ENCODE measurements at places on chromosomes 12 and 14.
A peak's percentile ranks its signal among the peaks of the same experiment; 100 is the strongest.

GRCh38 chr14:31692376-31692781 is 131.2 kb downstream of the NUBPL start:
- DNase-seq, result no peak

DNA sequence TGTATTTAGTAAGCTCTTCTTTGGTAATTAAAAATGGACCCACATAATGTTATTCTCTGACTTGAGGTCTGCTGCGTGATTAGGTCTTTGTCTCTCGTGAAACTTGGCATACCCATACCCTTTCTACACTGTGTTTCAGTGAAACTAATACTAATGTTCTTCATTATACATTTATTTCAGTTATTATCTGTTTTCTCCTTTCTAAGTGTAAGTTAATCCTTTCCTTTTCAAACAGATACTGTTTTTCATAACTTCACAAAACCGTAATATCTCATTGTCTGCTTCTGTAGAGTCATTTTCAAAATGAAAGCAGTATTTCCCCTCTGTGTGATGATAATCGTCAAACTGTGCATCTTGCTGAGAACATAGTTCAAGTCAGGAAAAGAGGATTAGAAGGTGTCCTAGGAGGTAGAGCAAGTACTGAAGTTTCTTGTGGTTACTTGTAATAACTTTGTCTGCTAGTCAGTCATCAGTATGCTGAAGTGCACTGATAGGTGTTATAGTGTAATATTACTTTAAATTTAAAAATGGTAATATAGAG is 15.9 kb downstream of the PYROXD1 start:
- DNase-seq, result no peak

DNA sequence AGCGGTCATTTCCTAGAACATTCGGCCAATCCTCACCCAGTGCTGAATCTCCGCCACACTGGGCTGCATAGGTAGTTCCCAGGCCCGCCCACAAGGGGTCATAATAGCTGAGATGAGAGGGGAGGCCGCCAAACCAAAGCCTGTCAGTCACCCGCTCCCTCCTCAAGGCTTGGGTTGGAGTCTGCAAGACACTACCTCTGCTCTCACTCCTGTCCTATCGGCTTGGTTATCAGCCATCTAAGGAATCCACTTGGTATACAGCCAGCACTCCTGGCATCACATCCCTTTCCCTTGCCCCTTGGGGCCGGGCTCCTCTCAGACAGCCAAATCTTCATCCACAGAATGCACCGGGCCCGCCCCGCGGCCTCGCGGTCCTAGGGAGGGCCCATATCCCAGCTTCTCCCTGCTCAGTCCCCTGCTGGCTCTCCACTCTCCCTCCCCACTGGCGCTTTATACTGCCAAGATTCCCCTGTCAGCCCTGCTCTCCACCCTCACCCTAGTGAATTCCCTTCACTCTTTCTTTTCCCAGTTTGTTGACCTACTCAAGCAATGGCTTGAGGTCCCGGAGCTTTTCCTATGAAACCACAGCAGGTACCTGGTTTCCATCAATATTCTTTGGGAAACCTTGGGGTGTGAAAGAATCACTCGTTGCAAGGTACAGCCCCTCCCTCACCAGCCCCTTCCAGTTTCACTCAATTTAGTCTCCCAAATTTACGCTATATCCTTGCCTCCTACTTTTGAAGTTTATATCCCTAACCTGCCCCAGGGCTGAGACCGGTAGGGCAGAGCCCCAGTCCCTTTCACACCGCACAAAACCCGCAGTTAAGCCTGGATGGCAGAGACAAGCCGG is 1.4 kb downstream of the IFFO1 start:
- peak; percentile 73 for DNase-seq

GRCh38 chr12:66467932-66468331 is 165.6 kb downstream of the HELB start:
- DNase-seq, result no peak

GRCh38 chr12:114976372-114976771 is 292.4 kb upstream of the TBX3 start:
- DNase-seq, result no peak

DNA sequence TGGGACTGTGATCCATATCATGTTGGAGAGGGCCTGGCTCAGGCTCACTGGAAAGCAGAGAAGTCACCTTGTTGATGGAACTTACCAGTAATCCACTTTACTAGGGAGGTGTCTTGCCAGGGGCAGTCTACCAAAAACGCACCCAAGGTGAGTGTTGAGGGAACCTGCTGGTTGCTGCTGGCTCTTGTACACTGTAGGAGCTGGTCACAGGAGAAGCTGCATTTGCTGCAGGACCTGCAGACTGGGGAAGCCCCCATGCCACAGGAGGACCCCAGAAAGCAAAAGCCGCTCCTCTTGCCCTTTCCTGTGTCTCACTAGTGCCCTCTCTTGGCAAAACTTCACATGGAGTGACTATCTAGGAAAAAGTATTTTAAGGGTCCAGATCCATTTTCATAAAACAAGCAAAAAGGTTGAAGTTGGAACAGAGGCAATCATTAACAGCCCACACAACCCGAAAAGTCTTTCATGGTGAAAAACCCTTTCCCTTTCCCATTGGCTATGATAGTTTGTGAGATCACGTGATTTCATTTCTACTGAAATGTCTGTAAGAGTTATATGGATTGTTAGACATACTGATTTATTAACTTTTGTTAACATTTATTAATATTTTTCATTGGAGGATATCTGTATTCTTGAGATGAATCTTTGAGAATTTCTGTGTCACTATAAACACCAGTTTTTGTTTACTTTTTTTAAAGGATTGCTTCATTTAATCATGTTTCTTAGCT is 59.2 kb downstream of the RASSF8 start:
- peak; percentile 30 for DNase-seq

DNA sequence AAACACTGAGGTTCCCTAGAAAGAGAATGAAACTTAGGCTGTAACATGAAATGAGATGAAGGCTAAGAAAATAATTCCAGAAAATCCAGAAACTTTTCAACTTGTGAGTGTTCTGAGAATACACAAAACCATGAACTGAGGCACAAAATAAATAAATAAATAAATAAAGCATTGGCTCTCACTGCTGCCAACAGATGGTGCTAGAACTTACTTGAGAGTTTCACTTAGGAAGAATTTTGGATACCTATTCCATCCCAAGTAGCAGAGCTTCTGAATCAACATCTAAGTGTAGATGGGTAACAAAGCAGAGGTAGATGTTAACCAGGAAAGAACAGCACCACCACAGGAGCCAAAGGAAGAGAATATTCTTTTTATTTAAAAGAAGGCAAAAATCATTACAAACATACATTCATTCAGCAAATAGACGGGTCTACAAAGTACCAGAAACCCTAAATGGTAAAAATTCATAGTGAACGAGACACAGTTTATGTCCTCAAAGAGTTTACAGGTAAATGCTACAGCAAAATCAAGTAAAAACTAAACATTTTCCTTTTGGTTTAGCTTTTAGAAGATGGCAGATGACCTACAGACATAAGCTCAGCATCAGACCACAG is 16.7 kb downstream of the EPS8 start:
- no peak for DNase-seq

GRCh38 chr14:102058146-102058545 is 28.7 kb downstream of the HSP90AA1 start:
- DNase-seq, result no peak

DNA sequence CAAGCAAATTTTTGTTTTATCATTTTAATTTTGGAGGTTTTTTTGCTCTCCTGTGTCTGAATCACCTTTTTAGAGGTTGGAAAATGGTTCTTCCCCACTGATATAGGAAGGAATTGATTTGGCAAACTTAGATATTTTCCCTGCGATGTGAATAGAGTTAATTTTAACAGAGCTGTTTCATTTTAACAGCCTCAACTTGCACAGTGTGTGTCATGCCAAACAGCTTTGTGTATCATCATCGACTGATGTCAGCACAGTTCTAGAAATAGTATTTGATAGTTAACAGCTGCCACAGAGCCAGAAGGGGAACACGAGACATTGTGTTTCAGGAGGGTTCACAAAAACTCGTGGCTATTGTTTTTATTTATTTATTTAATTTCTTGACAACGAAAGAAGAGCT is 243.1 kb upstream of the FOXN3 start:
- DNase-seq, result no peak

GRCh38 chr12:65607401-65607841 is 216.9 kb upstream of the HMGA2 start:
- no peak for DNase-seq

DNA sequence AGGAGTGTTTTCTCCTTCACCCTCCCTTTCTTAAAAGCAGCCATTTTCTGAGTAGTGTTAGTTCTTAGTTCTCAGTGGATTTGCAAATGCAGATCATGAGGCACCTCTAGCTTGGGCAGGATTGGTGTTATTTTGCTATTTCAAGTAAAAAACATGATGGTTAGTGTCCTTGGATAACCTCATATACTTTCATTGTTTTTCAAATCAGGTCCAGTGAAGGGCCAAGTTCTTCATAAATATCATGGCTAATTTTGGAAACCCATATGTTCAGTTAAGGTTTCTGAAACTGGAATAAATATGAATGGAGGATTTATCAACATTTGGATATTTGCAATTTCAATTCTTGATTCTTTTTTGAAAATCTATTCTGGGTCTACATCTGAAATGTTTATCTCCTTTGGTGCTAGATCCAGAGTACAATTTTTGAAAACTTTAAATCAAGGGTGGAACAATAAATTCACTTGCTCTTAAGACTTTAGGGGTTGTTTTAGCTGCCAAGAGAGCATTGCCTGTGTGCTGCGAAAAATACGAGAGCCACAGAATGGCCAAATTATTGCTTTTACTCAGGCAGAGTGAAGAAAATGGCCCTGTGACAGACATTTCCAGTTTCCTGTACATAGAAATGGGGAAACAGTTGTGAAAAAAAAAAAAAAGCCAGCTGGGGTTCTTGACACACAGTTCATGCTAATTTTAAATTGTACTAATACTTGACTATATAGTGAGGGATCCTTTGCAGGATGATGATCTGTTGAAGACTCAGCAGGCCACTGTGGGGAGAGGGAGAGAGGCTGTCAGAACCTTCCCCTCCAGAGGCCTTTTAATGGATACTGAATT is 104.6 kb downstream of the BICD1 start:
- DNase-seq, result no peak

GRCh38 chr12:66232263-66232662 is 43.2 kb downstream of the IRAK3 start:
- no peak for DNase-seq

DNA sequence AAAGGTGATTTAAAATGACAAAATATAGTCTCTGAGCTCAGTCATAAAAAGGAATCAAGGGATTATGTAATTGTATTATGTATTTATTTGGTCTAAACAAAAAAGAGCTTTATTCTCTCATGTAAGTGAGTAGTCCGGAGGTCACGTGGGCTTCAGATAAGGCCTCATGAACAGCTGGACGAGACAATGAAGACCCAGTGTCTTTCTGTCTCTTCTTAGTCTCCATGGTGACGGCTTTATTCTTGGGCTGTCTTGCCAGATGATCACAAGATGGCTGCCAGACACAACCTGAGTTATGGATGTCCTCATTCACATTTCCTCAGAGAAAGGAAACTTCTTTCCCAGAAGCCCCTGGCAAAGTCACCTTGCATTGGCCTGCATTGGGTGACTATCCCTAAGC is 98.6 kb downstream of the ARF6 start:
- DNase-seq, result no peak

DNA sequence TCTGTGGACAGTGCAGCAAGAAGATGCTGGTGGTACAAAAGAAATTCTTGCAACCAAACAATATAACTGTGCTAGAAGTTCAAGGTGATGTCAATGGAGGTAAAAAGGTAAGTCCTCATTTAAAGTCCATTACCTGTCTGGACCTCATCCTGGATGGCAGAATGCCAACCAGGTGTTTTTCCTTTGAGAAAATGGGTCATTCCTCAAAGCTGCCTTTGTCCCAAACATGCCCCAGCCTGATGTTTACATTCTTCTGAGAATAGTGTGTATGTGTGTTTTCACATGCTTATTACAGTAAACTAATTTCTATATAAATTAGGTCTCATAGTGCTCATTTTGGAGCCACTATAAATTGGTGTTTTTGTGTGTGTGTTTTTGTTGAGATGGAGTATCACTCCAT is 24.9 kb downstream of the ACTR6 start:
- DNase-seq, result no peak

DNA sequence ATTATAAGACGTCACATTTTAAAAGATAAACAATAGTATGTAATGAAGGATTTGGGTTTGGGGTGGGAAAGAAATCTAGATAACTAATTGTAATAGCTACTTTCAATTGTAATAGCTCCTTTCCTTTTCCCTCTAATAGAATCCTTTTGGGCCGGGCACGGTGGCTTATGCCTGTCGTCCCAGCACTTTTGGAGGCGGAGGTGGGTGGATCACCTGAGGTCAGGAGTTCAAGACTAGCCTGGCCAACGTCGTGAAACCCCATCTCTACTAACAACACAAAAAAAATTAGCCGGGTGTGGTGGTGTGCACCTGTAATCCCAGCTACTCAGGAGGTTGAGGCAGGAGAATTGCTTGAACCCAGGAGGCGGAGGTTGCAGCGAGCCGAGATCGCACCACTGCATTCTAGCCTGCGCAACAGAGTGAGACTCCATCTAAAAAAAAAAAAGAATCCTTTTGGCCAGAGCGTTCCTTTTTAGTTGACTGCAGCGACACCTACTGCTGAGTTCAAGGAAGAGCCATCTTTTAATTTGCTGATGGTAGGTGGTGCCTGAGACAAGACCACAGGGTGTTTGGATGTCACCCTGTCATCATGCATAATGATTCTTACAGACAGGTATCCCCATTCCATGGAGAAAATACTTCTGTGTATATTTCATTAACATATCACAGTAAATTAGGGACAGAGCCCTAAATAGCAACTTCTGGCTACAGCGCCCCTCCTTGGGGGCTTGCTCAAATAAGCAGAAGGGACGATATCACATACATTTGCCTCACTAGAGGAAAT is 79.5 kb downstream of the ARMH4 start:
- DNase-seq, result peak; percentile 39

GRCh38 chr12:29698756-29699155 is 85.0 kb downstream of the TMTC1 start:
- no peak for DNase-seq

DNA sequence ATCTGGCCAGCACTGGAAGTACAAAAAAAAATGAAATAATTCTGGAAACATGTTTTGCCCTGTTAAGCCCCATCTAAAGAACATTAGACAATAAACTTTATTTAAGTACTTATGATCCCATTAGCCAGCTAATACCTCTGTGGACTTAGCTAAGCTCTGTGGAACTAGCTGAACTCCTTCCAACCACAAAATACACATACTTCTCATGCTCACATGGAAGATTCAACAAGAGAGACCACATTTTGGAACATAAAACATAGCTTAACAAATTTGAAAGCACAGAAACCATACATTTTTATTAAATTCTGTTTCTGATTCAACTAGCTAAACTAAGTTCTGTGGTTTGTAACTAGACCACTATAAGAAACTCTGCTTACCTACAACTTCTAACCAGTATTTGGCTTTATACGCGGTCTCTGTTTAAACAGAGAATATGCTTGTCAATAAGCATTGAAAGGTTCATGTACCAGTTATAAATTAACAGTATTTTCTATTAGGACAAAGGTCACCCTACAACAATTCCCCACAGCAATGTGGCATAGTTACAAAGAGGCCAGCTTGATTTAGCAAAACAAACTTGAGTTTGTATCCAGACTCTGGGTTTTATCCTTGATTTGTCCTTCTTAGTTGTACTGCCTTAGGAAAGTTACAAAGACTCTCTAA is 300.1 kb downstream of the C12orf50 start:
- no peak for DNase-seq

- DNase-seq, result no peak
These were observed 359.4 kb downstream of the TMEM121 start for GRCh38 chr14:105885561-105886320.

GRCh38 chr12:53190108-53190729 is 9.5 kb upstream of the CSAD start:
- peak; percentile 63 for DNase-seq

- DNase-seq, result no peak
These were observed 6.6 kb downstream of the CAPRIN2 start for GRCh38 chr12:30748147-30748546.

- no peak for DNase-seq
These were observed 85.0 kb downstream of the SYNE3 start for GRCh38 chr14:95431199-95432143.

Data from activated naive CD8-positive, alpha-beta T cell treated with anti-CD3 and anti-CD28 coated beads, Interleukin-2, amount 10 ng/mL, durations not matched to agents 7 days and 5 days (primary cell).